Activated CD8-positive, alpha-beta memory T cell treated with anti-CD3 and anti-CD28 coated beads for 1 hour (primary cell): ENCODE measurements at places on chromosomes 1 and 21.

GRCh38 chr1:43172527-43172972, 420 bp downstream of the CFAP57 start:
- peak; percentile 64 for DNase-seq

- no peak for DNase-seq
Measured at GRCh38 chr1:93758842-93759515, 77.3 kb upstream of the BCAR3 start.

GRCh38 chr1:222373216-222373615, 174.7 kb downstream of the HHIPL2 start:
- no peak for DNase-seq

GRCh38 chr1:43011020-43011419, 52.4 kb upstream of the SLC2A1 start:
- no peak for DNase-seq

DNA sequence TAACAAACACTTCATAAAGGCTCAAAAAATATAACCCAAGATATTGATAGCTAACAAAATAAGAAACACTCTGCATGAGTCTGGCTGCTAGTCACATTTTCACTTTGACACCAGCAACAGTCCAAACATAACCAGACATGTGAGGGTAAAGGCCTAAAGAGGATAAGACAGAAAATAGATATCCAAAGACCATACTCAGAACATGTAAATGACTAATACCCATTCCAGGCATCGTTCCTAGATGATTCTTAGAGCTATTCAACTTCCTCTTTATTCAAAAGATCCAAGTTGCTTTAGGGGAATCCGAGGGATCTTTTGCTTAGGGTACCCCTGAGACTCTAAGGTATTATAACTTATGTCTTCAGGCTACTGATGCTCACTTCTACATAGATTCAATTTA, 5.1 kb downstream of the COL24A1 start:
- no peak for DNase-seq

- no peak for DNase-seq
Measured at GRCh38 chr1:227559499-227559898, 3.9 kb upstream of the ZNF678 start.

DNA sequence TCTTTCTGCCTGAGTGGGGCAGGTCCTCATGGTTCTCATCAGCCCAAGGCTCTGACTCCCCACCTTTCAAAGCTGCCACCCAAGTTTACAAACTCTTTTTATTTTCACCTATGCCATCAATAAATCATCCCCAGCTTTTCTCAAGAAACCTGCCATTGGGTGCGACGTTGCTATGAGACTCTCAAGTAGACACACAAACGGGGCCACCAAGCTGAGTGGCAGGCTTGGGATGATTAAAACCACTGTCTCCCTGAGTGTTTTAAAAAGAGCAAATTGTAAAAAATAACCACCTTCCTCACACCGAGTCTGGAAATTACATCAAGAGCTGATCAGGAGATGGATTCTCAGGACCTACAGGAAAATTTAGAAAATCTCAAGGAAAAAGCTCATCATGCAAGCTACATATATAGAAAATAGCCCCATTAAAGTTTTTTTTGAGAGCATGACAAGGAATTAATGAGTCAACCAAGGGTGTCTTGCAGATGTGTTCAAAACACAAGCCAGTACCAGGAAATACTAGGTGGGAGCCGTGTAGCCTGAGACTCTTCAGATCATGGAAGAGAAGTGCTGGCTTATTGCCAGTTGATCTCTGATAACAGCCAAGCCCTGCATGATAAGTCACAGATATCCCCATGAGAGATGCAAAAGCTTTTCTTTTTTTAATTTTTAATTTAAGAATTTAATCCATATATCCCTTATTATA, 158.4 kb upstream of the BACE2 start:
- no peak for DNase-seq

DNA sequence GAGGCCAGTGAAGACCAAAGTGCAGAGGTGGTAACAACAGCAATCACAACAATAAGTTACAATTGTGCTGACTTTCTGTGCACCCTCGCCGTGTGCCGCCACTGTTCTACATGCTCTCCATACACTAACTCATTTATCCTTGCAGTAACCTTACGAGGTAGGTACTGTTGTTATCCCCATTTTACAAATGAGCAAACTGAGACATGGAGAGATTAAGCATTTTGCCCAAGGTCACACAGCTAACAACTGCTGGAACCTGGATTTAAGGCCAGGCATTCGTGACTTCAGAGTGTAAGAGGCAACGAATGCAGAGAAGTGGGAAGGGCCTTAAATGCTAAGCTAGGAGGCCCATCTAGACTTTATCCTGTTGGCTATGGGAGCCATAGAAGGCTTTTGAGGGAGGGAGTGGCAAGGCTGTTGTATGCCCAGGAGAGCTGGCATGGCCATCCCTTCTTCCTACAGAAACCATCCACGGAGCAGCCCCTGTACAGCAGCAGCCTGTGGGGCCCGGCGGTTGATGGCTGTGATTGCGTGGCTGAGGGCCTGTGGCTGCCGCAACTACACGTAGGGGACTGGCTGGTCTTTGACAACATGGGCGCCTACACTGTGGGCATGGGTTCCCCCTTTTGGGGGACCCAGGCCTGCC, 36.6 kb downstream of the AZIN2 start:
- DNase-seq, result no peak

DNA sequence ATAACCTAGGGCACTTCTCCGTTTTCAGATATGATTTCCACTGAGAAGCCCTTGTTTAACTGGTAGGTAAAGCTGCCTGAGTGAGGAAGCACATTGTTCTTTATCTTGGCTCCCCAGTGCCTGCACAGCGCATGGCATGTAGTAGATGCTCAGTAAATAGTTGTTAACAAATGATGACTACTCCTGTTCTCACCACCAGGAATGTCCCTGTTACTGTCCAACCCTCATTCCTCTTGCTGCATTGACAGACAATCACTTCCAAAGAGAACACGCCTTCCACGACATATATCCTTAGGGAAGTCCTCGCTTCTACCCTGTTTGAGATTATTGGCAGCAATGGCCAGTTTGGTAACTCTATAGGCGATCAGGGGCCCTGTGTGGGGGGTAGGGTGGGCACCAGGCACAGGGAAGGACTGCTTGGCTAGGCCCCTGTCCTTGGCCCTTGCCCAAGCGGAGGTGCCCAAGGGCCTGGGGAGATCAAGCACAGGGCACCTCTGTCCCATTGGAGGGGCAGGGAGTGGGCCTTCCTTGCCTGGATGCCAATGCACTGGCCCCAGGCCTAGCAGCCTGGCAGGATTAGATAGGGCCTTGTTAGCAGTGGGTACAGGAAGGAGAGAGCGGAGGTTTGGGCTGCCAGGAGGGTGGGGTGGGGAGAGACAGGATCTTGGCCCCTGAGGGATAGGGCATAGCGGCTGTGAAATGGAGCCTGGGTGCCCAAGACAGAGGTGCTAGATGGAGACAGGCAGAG, 10.2 kb downstream of the NES start:
- DNase-seq, result no peak

DNA sequence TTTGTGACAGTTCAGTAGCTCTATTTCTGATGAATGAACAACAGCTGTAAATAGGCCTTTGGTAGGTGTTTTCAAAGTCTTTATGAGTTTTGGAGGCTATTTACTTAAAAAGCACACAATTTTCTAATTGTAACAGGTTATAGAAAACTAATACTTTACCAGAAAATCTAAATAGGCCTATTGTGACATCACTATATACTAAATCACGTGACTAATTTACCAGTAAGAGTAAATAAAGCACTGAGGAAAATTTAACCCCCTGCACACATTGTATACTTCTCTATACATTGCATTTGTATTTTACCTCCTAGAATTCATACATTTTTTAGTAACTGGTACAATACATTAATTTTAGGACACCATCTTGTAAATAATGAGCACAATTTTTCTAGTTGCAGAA, 15.0 kb downstream of the KRTAP26-1 start:
- no peak for DNase-seq

GRCh38 chr21:14523234-14523633, 22.9 kb downstream of the SAMSN1 start:
- DNase-seq, result no peak

DNA sequence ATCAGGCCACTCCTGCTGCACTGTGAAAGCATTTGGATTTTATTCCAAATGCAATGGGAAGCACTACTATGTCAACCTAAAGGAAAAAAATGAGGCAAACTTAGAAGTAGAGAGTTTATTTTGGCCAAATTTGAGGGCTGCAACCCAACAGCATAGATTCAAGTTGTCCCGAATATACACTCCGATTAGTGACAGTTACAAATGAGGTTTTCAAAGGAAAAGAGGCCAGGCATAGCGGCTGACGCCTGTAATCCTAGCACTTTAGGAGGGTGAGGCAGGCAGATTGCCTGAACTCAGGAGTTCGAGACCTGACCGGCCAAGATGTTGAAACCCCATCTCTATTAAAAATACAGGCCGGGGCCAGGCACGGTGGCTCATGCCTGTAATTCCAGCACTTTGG, 78.9 kb upstream of the PUM1 start:
- no peak for DNase-seq

GRCh38 chr21:34557261-34557660, 45.3 kb upstream of the KCNE1 start:
- DNase-seq, result no peak

DNA sequence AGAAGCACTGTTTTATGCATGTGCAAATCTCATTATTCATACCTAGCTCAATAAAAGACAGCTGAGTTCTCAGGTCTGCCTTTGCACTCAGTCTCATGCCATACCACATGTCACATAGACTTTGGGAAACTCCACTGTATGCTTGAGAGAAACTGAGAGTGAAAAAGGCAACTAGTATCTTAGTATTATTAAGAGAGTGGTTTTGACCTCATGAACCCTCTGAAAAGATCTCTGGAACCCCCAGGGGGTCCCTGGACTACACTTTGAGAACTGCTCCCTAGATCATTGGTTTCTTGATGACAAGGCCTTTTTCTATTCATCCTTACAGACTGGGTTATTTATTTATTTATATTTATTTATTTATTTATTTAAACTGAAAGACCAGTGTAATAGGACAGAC, 3.7 kb upstream of the RHEX start:
- no peak for DNase-seq

- DNase-seq, result no peak
Measured at GRCh38 chr1:147605591-147605990, 64.3 kb downstream of the BCL9 start.
